ENCODE measurements at places on chromosomes 4 and X. TPM values are rescaled to one million over a fixed set of nuclear protein-coding genes. Genes with fewer than 3 reads are reported as not detected.

GATA1 gene
- not detected for total RNA-seq

PAPSS1 gene
- total RNA-seq: 31.2 TPM

ARHGEF38 gene
- not detected for total RNA-seq

GRCh38 chrX:12999422-12999821 lies 24.5 kb downstream of the TMSB4X start:
- DNase-seq: peak; percentile 85

DNA sequence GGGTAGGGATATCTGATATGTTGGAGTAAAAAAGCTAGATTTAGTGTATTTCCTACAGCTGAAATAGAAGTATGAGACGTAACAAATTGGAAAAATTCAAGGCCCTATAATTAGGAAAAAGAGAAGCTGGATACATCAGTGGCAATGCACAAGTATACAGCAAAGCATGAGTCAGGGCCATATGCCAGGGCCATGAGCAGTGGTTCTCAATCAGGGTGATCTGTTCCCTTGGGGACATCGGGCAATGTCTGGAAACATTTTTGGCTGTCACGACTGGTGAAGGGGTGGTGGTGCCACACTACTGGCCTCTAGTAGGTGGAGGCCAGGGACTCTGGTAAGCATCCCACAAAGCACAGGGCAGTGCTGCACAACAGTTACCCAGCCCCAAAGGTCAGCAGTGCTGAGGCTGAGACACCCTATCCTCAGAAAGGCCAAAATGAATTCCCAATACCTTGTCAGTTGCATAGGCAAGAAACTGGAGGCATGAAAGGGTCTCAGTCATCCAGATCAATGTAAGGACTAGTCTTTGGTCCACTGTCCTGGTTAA lies 36.8 kb upstream of the NAP1L5 start:
- no peak for DNase-seq

- no peak for DNase-seq
Observed at GRCh38 chr4:3136454-3136853, 62.0 kb downstream of the HTT start.

GRCh38 chr4:87375719-87376291 lies 15.2 kb downstream of the HSD17B11 start:
- peak; percentile 62 for DNase-seq

Data from activated CD4-positive, alpha-beta T cell treated with anti-CD3 and anti-CD28 coated beads, Interleukin-2, amount 10 ng/mL, durations not matched to agents 24 days and 14 days (primary cell).